ENCODE measurements at places on chromosomes 13 and 19. TPM values are rescaled to one million over a fixed set of nuclear protein-coding genes. Genes with fewer than 3 reads are reported as not detected.

MOB3A gene
- 10.1 TPM for total RNA-seq

SAFB gene
- 70.9 TPM for total RNA-seq

POU4F1 gene
- not detected for total RNA-seq

C13orf42 gene
- total RNA-seq = not detected

RAB20 gene
- 19.3 TPM for total RNA-seq

DNA sequence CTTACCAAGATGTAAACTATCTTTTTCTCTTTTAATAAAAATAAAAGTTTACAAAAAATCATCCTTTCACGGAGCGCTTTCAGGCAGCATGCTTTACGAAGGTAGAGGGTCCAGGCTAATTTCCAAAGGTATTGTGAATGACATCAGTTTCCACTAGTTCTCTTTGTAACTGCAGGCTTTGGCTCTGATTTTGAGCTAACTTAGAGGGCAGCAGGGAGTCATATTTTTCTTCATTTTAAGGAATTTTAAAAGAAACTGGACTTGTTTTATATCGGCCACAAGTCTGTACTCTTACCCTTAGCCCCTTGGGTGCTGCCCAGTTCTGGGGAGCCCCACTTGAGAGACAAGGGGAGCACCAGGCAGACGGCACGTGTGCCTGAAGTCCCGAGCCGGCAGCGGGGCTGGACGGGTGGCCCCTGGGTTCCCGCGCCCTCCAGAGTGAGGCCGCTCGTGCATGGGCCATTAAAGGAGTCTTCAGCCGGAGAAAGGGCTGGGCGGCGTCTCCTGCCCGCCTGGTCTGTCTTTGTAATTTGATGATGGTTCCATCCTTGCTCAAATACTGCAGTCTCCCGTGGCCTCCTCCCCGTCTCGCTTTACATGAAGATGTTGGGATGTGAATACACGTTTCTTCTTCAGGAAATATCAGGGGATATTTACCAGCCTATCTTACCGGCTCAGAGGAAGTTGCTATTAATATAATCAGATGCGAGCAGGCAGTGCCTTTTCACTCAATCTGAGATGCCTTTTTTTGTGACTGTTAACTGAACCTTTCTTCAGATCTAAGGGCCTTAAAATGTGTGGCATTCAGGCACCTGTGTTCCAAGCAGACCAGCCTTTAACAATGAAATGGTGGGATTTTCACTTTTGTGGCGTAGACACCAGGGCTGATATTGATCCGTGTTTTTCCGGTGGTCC, 67.4 kb downstream of the GGACT start:
- no peak for DNase-seq
- H3K27me3 ChIP-seq = no peaks in the 10 kb centered on the region
- no peak overlapping the region for H3K4me3 ChIP-seq
- H3K4me1 ChIP-seq = no peaks in the 10 kb centered on the region
- H3K36me3 ChIP-seq = no peaks in the 10 kb centered on the region

- no peak overlapping the region for H3K4me3 ChIP-seq
- no peaks in the 10 kb centered on the region for H3K36me3 ChIP-seq
- no peaks in the 10 kb centered on the region for H3K27me3 ChIP-seq
- no peak for DNase-seq
- no peak overlapping the region for H3K27ac ChIP-seq
These were observed 234.7 kb downstream of the NHLRC3 start for GRCh38 chr13:39272994-39273393.

GRCh38 chr19:50794876-50795663, 4.9 kb downstream of the ACP4 start:
- H3K4me1 ChIP-seq = no peaks in the 10 kb centered on the region
- H3K27me3 ChIP-seq = no peaks in the 10 kb centered on the region
- H3K36me3 ChIP-seq = peaks cover 53% of the 10 kb centered on the region
- no peak overlapping the region for H3K27ac ChIP-seq
- no peak overlapping the region for H3K4me3 ChIP-seq

- 0 out of 2 replicates have a peak, but pooled peaks cover 4% of the 10 kb centered on the region for H3K27me3 ChIP-seq
- H3K4me1 ChIP-seq = no peaks in the 10 kb centered on the region
- H3K4me3 ChIP-seq = no peak overlapping the region
- H3K27ac ChIP-seq = no peak overlapping the region
These were observed 29.1 kb downstream of the CEBPA start for GRCh38 chr19:33273065-33273736.

DNA sequence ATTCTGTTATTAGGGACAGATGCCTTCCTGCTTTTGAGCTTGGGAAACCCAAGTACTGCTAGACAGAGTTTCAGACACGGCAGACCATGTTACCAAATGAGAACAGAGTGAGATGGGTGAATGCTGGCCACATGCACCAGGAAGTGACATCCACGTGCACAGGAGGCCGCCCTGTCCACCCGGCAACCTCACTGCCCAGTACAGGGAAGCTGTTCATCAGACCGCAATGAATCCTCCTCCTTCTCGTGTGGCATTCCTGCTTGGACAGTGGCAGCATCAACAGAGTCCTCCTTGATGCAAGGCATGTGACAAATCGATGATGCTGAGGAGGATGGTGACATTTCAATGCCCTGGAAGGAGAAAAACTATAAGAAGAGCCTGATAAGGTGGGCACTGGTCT, 191.0 kb upstream of the SOX1 start:
- H3K36me3 ChIP-seq = no peaks in the 10 kb centered on the region
- H3K4me1 ChIP-seq = no peaks in the 10 kb centered on the region
- no peak overlapping the region for H3K27ac ChIP-seq
- no peak for DNase-seq

DNA sequence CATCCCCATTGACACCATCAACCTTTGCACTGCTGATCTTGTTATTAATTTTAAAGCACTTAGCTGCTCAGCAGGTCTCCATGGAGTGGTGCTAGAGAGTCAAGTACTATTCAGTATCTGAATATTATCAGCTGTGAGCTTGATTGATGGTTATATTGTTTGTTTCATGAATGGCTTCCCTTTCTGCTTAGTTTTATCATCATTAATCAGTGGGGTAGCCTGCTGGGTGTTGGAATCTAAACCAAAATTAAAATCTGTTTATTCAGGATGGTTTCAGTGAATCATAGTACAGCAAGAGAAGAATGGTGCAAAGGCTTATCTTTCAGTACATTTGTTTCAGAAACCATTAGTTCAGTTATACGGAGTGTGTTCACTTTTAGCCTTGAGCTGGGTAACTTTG, 42.5 kb upstream of the SCEL start:
- H3K36me3 ChIP-seq = no peaks in the 10 kb centered on the region
- no peaks in the 10 kb centered on the region for H3K4me1 ChIP-seq
- DNase-seq = no peak
- no peak overlapping the region for H3K4me3 ChIP-seq

- no peaks in the 10 kb centered on the region for H3K4me1 ChIP-seq
- H3K4me3 ChIP-seq = no peak overlapping the region
- H3K27me3 ChIP-seq = peaks cover 3% of the 10 kb centered on the region
- H3K27ac ChIP-seq = no peak overlapping the region
- no peak for DNase-seq
These were observed 56.5 kb upstream of the HTR2A start for GRCh38 chr13:46953331-46953730.

DNA sequence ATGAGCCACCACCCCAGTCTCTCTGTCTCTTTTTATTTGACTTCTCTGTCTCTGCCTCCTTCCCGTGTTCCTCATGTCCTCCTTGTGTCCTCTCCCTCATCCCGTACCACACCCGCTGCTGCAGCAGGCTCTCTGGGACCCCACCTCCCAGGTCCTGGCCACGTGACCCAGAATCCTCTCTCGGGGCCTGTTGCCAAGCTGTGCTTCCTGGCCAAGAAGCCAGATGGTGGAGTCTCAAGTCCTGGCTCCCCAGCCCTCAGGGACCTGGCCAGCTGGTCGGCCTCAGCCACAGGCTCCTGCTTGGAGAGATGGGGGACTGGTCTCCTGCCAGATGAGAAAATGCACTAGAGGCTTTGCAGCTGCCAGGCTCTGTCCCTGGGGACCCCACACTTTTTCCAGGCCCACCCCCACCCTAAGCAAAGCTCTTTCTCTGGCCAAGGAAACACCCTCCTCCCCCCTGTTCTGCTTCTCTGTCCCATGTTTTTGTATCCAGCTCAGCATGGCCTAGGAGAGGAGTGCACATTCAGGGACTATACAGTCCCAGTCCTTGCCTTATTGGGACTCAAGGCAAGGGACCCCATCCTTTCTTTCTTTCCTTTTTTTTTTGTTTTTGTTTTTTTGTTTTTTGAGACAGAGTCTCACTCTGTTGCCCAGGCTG, 34.3 kb upstream of the SHKBP1 start:
- no peak for DNase-seq
- no peaks in the 10 kb centered on the region for H3K4me1 ChIP-seq
- H3K27ac ChIP-seq = no peak overlapping the region

DNA sequence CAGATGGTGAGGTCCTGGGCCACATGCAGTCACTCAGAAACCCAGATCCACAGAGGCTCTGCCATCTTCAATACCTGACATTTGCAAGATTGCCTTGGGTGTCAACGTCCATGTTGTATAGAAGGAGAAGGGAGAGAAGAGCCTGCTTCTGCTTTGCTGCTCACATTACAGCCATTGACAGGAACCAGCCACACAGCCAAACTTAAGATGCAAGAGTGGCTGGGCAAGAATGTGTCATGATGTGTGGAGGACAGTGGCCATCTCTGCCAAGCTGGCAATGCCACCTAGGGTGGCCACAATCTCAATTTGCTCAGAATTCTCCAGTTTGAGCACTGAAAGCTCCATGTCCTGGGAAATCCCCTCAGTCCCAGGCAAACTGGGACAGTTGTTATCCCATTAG, 25.9 kb upstream of the SERPINE3 start:
- no peak for DNase-seq
- H3K4me1 ChIP-seq = no peaks in the 10 kb centered on the region
- H3K36me3 ChIP-seq = no peaks in the 10 kb centered on the region
- peaks cover 4% of the 10 kb centered on the region for H3K27me3 ChIP-seq
- no peak overlapping the region for H3K27ac ChIP-seq
- H3K4me3 ChIP-seq = no peak overlapping the region

DNA sequence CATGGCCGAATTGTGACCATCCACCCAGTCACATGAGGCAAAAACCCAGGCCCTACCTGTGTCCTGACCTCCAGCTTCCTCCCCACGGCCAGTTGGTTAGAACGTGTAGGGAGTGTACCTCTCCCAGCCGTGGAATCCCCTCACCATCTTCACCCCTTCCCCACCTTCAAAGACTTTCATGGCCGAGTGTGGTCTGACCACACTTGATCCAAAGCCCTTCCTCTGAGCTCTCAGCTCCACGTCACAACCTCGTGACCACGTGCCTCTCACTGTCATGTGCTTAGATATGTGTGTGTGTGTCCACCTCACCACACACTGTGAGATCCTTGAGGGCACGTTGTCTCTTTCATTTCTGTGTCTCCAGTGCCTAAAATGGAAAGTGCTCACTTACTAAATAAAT, 48.6 kb upstream of the UBE2L5 start:
- H3K27me3 ChIP-seq = no peaks in the 10 kb centered on the region
- H3K4me1 ChIP-seq = peaks cover 10% of the 10 kb centered on the region
- no peak overlapping the region for H3K4me3 ChIP-seq
- DNase-seq = no peak
- H3K36me3 ChIP-seq = no peaks in the 10 kb centered on the region

DNA sequence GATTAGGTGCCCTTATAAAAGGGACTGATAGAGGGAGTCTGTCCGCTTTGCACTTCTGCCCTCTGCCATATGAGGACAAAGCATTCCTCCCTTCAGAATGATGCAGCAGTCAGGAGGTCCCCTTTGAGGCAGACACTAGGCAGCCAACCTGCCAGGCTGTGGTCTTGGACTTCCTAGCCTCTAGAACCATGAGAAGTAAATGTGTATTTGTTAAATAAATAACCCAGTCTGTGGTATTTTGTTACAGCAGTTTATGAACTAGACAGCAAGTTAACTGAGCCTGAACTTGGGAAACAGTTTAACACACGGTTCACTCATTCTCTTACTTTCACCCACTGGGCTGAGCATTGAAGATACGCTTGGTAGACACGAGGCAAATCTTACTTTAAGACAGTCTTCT, 313.2 kb downstream of the UQCRFS1 start:
- H3K27ac ChIP-seq = no peak overlapping the region
- H3K27me3 ChIP-seq = no peaks in the 10 kb centered on the region
- no peaks in the 10 kb centered on the region for H3K36me3 ChIP-seq
- DNase-seq = no peak
- no peak overlapping the region for H3K4me3 ChIP-seq

DNA sequence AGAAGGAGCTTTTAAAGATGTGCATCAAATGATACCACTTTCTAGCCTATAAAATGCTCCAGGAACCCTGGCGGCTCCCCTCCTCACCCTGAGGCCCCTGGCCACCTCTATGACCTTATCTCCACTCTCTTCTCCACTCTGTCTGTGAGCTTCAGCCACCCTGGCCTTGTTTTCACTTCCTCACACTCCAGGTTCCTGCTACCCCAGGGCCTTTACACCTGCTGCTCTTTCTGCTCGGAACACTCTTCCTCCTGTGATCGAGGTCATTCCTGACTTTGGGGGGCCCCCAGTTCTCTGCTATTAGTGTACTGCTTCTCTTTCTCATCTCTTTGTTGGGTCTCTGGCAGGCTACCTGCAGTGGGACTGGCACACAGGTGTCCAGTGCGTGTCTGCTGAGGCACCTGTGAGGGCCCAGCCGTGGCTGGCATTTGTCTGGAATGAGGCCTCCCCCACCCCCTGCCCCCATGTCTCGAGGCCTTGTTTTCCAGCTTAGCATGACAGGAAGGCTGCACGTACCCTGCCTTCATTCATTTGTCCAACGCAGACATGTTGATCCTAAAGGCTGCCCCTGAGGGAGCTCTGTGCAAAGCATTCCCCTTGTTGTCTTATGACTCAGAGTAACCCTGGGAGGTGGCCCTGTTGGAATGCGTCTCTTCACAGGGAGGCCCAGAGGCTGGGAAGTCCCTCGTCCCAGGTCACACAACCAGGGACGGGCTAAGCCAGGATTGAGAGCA, 2.3 kb downstream of the DDA1 start:
- peaks cover 29% of the 10 kb centered on the region for H3K4me1 ChIP-seq
- H3K36me3 ChIP-seq = peaks cover 55% of the 10 kb centered on the region
- peak overlapping the region; percentile 12 for H3K4me3 ChIP-seq

- H3K27me3 ChIP-seq = no peaks in the 10 kb centered on the region
- no peaks in the 10 kb centered on the region for H3K36me3 ChIP-seq
- H3K4me1 ChIP-seq = peaks cover 23% of the 10 kb centered on the region
- H3K27ac ChIP-seq = no peak overlapping the region
These were observed 322.3 kb upstream of the TSHZ3 start for GRCh38 chr19:31671411-31672035.

DNA sequence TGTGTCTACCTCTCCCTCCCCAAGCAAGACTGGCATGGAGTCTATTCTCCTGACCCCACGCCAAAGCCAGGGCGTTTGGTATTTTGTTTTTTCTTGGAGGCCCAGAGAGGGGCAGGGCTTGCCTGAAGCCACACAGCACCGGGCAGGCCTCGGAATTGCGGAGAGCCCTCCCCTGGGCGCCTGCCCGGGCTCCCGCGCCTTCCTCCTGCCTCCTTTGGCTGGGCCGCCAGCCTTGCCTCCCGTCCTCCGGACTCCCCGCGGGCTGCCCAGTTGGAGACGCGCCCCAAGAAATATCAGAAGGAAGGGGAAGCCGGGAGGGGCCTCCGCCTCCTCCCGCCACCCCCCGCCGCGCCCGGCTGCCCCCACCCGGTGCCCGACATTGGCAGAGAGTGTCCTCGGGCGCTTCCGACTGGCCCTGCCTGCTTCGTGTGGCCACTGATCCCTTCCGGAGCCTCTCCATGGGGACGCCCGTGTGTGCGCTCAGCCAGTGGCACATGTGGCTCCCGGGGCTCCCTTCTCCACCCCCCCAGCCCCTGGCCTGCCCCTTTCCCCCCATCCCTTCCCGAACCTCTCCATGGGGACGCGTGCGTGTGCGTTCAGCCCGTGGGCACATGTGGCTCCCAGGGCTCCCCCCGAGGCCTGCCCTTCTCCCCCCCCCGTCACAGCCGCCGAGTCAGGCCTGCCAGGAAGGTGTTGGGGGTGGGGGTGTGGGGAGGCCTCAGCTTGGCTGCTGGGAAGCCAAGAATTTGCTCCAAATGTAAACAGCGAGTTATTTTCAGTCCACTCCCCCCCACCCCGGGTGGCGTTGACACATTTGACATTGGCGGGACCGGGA, 37.3 kb downstream of the NFIC start:
- no peaks in the 10 kb centered on the region for H3K27me3 ChIP-seq
- peak; percentile 96 for DNase-seq
- peak overlapping the region; percentile 100 for H3K27ac ChIP-seq
- peaks cover 57% of the 10 kb centered on the region for H3K36me3 ChIP-seq
- H3K4me3 ChIP-seq = peak overlapping the region; percentile 30

All from SJSA1 (cell line).